MV-4-11 (cell line): ENCODE measurements at places on chromosomes 4 and X.

- DNase-seq, result no peak
Measured at GRCh38 chrX:65871671-65872311, 168.1 kb downstream of the VSIG4 start.

- DNase-seq, result no peak
Measured at GRCh38 chr4:168618577-168619265, 121.9 kb downstream of the PALLD start.

DNA sequence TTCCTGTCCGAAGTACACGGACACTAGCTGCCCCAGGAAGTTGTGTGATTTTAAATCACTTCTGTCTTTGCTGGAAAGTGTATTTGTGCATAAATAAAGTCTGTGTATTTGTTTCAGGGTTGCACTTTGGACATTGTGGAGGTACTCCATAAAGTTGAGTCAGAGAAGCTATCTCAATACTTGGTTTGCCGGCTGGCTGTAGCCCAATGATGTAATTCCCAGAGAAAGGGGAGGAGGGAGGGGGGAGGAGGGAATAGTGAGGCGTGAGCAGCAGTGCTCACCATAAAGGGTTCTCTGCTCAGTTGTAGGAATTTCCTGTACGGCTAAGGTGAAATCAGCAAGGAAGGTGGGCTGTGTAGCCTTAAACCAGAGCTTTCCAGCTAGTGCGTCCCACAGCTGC, 7.5 kb downstream of the APEX2 start:
- no peak for DNase-seq

DNA sequence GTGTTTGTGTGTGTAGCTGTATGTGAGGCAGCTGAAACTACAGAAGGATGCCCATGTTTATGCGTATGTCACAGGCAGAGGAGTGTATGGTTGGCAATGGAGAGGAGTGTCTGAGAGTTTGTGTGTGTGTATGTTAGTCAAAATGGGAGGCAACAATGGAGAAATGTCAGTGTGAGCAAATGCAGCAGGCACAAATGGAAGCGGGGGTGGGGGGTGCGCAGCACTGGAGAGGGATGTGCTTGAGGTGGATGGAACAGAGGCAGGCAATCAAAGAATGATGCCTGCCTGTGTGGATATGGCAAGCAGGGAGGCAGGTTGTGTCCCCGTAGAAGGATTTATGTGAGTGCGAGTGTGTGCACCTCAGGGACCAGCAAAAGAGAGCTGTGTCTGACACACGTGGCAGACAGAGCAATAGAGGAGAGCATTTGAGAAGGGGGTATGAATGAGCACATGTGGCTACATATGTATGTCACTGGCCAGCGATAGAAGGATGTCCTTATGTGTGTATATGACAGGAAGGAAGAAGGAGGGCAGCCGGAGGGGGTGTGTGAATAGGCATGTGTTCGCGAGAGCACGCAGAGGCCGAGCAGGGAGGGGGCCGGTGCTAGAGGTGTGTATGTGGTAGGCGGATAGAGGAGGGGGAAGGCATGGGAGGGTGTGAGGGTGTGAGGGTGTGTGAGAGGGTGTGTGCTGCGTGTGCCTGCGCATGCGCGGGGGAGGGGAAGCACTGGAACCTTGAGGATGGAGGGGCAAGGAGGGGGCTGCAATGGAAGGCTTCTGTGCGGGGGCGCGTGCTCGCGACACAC, 1.1 kb downstream of the PJA1 start:
- DNase-seq, result no peak

- DNase-seq, result no peak
Measured at GRCh38 chr4:56086073-56086541, 137.4 kb downstream of the CEP135 start.
